GM13976 (cell line): ENCODE measurements at places on chromosomes 4 and X.
A peak's percentile ranks its signal among the peaks of the same experiment; 100 is the strongest.

DNA sequence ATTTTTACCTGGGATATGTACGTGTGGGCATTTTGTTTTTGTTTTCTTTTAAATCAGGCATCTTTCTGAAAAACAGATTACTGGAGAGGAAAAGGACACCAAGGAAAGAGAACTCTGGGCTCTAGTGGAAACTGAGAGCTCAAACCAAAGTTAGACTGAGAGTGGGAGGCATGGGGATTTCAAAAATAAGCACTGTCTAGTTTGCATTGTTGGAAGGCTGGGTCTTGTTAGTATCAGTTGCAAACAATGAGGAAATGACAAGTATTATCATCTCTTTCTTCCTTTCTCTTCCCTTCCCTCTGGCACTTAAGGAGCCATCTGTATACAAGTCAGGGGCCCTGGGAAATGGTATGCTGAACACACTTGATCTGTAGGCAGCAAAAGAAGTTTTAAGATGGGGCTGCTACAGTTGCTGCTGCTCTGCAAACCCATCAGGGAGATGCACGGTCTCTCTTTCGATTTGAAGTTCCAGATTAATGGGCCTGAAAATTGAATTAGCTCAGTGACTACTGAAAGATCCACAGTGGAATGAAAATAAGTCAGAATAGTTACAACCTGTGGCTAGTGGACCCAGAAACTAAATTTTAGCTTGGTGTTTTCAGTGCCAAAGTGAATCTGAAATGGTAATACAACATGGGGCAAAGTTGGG lies 48.0 kb upstream of the GRXCR1 start:
- no peak for DNase-seq

GRCh38 chrX:6184900-6185515 lies 43.7 kb downstream of the NLGN4X start:
- peak; percentile 40 for DNase-seq

DNA sequence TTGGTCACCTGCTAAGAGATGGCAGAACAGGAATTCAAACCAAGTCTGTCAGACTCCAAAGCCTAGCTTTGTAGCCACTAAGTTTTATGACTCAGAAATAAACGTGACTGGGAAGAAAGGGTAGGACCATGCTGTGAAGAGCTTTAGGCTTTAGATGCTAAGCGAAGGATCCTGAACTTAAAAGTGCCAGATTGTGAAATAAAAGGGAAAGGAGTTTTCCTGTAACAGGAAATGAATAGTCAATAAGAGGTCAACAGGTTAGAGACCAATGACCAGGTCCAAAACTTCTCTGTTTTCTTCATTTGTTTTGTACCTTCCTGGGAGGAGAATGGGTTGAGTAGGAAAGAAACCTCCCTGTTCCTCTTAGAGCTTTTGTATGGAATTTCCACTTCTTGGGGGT lies 98.8 kb upstream of the EOLA2 start:
- no peak for DNase-seq

- no peak for DNase-seq
Measured at GRCh38 chr4:168715896-168716295, 219.0 kb downstream of the PALLD start.
